HepG2 (cell line): ENCODE measurements at places on chromosomes 6 and 20. TPM values are rescaled to one million over a fixed set of nuclear protein-coding genes. Genes with fewer than 3 reads are reported as not detected.

HRH3 gene
- 0.10 and 0.18 TPM in 2 replicates for total RNA-seq

OXT gene
- total RNA-seq, result not detected in 2 replicates

RAMACL gene
- total RNA-seq, result 0.09 TPM in 1 of 2 replicates, not detected in the other

CPXM1 gene
- total RNA-seq, result not detected in 2 replicates

NDUFAF4 gene
- total RNA-seq, result 59.7 and 89.4 TPM in 2 replicates

C6orf163 gene
- total RNA-seq, result 0.79 and 1.8 TPM in 2 replicates

KHDC1 gene
- total RNA-seq, result not detected in 2 replicates

TRDN gene
- total RNA-seq, result not detected in 2 replicates

GDAP1L1 gene
- total RNA-seq, result not detected in 2 replicates

PRL gene
- not detected in 2 replicates for total RNA-seq

- H3K36me3 ChIP-seq, result no peaks in the 10 kb centered on the region
- no peaks in the 10 kb centered on the region; the same call in 2 of the 3 replicates for H3K27me3 ChIP-seq
- H3K4me3 ChIP-seq, result no peak overlapping the region
- H3K27ac ChIP-seq, result peak overlapping the region; percentile 61
- DNase-seq, result no peak
Measured at GRCh38 chr6:16822529-16822928, 61.3 kb upstream of the ATXN1 start.

DNA sequence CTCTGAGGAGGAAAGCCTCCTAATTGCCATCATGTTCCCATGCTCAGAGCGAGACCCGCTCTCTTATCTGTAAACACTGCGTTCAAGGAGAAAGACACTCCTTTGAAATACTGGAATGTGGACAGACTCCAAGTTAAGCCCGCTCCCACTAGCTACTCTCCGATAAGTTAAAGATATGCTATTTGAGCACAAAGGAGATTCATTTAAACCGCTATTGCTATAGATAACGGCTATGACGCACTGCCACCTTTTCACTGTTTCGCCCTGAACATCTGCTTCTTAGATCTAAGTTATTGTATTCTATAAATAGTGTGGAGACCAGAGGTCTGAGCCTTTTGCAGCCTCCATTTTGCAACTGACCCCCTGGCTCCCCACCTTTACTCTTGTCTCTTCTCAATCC is 82.3 kb downstream of the GPX5 start:
- no peaks in the 10 kb centered on the region for H3K36me3 ChIP-seq
- no peak overlapping the region for H3K4me3 ChIP-seq
- H3K27ac ChIP-seq, result no peak overlapping the region
- H3K27me3 ChIP-seq, result no peaks in the 10 kb centered on the region
- no peak for DNase-seq

GRCh38 chr20:41958391-41958790 is 340.2 kb upstream of the CHD6 start:
- DNase-seq, result no peak
- no peaks in the 10 kb centered on the region for H3K36me3 ChIP-seq
- no peak overlapping the region for H3K4me3 ChIP-seq
- no peaks in the 10 kb centered on the region for H3K4me1 ChIP-seq
- H3K27ac ChIP-seq, result no peak overlapping the region
- H3K27me3 ChIP-seq, result no peaks in the 10 kb centered on the region

DNA sequence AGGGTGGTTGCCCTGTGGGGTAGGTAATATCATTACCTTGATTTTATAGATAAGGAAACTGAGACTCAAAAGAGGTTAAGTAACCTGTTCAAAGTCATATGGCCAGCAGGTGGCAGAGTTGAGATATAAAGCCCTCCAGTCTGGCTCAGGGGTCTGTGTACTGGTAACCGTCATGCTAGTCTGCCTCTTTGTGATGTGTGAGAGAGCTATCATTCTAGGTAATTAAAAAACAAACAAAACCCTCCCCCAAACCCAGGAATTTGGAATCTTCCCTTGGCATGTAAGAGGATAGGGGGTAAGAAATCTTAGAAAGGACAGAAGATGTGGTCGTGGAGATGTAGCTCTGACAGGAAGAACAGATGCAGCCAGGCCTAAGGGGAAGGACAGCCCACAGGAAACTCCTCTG is 206.0 kb downstream of the CDC5L start:
- peak; percentile 68 for DNase-seq
- H3K27ac ChIP-seq, result no peak overlapping the region
- no peaks in the 10 kb centered on the region for H3K36me3 ChIP-seq
- no peak overlapping the region for H3K4me3 ChIP-seq

DNA sequence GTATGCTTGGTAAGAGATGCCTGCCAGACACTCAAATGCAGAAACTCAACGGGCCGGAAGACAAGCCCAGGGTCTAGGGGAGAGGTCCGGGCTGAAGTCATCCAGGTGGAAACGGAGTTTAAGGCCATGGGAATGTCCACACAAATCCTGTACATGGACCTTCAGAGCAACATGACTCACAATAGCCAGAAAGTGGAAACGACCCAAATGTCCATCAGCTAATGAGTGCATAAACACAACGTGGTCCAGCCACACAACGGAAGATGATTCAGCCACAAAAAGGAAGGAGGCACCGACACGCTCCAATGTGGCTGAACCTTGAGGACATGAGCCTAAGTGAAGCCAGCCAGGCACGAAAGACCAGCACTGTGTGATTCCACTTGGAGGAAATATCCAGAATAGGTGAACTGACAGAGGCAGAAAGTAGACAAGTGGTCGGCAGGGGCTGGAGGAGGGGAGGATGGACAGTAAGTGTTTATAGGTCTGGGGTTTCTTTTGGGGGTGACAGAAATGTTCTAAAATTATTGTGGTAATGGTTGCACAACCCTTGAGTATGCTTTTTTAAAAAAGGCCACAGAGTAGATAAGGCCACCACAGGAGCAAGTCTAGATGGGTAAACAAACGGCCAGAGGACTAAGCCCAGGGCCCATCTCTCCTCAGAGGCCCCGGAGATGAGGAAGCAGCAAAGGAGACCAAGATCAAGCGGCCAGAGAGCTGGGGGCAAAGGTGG is 105.6 kb downstream of the PREX1 start:
- no peaks in the 10 kb centered on the region for H3K36me3 ChIP-seq
- H3K27me3 ChIP-seq, result peaks cover 5% of the 10 kb centered on the region; the same call in 1 of the 3 replicates
- no peak overlapping the region for H3K27ac ChIP-seq
- no peak for DNase-seq
- H3K4me3 ChIP-seq, result no peak overlapping the region; the same call in 1 of the 2 replicates

DNA sequence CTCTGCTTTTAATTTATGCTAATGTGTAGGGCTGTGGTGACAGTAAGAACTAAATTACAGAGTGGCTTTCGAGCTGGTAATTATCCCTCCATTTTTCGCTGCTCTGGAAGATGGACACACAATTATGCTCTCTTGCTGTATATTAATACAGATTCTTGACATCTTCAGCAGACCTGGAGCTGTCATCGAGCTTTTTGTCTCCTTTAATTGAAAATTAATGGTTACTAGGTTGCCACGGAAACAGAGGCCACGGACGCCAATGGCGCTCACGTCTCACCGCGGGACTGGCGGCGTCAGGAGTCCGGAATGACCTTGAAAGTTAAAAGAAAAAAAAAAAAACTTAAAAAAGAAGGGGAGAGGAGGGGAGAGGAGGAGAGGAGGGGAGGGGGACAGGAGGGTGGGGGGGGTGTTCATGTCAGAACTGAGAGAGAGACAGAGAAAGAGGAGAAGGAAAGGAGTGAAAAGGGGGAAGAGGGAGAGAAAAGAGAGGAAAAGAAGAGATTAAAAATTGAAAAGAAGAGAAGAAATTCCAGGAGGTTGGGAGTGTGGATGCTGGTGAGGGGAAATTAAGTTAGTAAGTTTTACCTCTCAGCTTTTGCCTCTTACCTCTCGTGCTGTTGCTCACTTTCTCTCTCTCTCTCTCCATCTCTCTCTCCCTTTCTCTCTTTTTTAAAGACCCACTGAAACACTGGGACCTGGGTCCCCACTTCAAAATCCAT is 22.1 kb upstream of the FOXP4 start:
- peak overlapping the region; percentile 87 for H3K27ac ChIP-seq
- H3K27me3 ChIP-seq, result no peaks in the 10 kb centered on the region
- H3K4me3 ChIP-seq, result peak overlapping the region; percentile 58
- peaks cover 100% of the 10 kb centered on the region for H3K4me1 ChIP-seq

DNA sequence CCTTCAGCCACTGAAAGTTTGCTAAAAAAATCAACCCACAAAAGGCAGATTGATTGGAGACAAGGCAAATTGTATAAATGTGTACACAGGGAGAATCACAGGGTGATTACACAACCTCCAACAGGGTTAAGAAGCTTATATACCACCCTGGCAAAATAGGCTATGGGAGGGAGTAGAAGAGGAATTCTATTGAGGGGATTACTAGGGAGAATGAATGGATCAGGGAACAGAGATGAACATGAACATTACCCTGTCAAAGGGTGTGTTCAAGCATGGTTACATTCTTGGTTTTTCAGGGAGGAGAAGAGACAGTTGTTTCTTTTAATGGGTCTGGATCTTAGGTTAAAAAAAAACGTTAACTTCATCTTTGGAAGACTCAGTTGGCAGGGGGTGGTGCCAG is 5.1 kb upstream of the MRS2 start:
- no peak overlapping the region for H3K27ac ChIP-seq
- H3K27me3 ChIP-seq, result no peaks in the 10 kb centered on the region
- peaks cover 35% of the 10 kb centered on the region for H3K4me1 ChIP-seq
- H3K36me3 ChIP-seq, result no peaks in the 10 kb centered on the region

GRCh38 chr6:136113736-136114173 is 136.4 kb downstream of the MTFR2 start:
- no peak overlapping the region for H3K4me3 ChIP-seq
- no peaks in the 10 kb centered on the region for H3K4me1 ChIP-seq
- H3K27ac ChIP-seq, result no peak overlapping the region
- no peak for DNase-seq
- no peaks in the 10 kb centered on the region for H3K27me3 ChIP-seq
- no peaks in the 10 kb centered on the region for H3K36me3 ChIP-seq

GRCh38 chr20:44840826-44841225 is 30.5 kb upstream of the RIMS4 start:
- no peaks in the 10 kb centered on the region for H3K4me1 ChIP-seq
- H3K27ac ChIP-seq, result no peak overlapping the region
- no peak overlapping the region for H3K4me3 ChIP-seq

DNA sequence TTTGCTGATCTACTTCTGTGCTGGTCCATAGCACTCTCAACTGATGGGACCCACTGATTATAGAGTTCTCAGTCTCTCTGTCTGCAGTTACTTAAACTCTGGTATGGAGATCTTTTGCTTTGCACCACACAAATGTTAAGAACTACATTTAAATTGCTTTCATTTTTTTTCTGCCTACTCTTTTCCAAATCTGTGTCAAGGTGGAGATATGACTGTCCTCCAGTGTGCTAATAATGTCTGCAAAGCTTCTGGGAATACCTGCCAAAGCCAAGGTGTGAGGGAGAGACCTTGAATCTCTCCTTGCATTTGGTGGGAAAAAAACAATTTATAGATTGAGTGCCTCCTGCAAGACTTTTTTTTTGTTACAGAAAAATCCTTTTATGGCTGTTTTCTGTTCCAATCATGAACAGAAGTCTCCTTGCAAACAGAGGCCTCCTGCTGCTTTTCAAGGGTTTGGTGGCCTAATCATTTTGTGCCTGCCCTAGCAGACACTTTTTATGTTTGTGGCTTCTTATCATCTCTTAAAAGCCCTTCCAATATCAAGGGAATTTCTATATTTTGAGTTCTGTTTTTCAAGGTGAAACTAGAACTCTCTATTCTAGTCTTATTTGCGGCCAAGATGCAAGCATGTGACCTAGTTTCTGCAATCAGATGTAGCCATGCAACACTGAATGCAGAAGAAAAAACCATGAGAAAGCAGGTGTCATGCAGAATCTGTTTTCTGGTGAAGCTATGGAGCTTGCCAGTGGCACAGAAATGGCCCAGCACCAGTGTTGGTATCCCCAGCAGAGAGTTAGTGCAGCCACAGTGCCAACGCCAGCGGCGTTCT is 23.2 kb upstream of the AKIRIN2 start:
- no peaks in the 10 kb centered on the region for H3K36me3 ChIP-seq
- DNase-seq, result no peak
- no peaks in the 10 kb centered on the region for H3K27me3 ChIP-seq
- peaks cover 21% of the 10 kb centered on the region for H3K4me1 ChIP-seq

DNA sequence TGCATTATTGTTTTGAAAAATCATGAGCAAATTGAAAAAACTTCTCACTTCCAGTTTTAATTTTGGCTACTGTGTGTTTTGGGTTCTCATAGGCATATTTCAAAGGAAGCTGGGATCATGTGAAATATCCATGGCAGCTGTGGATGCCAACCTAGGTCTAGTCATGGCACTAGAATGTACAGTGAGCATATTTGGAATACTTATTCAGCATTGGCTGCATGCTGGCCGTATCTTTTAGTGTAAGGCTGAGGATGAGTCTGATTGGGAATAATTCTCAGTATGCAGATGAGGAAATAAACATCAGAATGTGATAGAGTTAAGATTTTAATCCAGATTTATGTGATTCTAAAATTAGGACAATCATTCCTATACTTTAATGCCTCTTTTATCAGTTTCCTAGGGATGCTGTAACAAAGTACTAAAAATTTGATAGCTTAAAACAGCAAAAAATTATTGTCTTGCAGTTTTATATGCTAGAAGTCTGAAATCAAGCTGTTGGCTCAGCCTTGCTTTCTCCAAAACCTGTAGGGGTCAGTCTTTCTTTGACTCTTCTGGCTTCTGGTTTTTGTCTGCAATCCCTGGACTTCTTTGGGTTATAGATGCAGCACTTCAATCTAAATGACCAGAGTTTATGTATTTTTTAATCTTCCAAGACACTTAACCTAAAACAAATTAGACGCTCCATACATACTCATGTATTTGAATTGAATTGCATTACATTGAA is 37.7 kb upstream of the DEFB112 start:
- no peaks in the 10 kb centered on the region for H3K27me3 ChIP-seq
- no peak overlapping the region for H3K4me3 ChIP-seq
- peaks cover 21% of the 10 kb centered on the region for H3K4me1 ChIP-seq
- DNase-seq, result peak; percentile 5
- no peaks in the 10 kb centered on the region for H3K36me3 ChIP-seq
